ENCODE measurements at places on chromosomes 12 and 14.

DNA sequence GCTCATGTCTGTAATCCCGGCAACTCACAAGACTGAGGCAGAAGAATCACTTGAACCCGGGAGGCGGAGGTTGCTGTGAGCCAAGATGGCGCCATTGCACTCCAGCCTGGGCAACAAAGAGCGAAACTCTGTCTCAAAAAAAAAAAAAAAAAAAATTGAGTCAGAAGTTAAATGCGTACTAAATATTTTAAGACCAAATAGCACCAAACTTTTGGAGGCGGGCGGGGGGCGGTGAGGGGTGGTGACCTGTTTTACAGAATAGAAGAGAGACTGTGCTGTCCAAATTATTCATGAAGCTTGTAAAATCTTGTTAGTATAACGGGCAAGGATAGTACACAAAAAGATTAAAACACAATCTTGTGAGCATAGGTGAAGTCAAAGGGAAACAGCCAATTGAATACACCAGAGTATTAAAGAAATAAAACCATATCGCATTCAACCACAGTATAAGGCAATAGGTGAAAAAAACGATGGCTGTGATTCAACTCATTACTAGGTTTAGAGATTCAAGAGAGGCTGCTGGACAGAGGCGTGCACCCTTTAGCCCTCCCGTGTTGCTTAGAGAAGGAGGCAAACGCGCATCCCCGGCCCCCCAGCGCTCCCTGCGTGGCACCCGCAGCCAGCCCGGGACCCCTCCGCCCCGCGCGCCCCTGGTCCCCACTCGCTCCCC is 571 bp downstream of the ZNF891 start:
- DNase-seq: no peak

DNA sequence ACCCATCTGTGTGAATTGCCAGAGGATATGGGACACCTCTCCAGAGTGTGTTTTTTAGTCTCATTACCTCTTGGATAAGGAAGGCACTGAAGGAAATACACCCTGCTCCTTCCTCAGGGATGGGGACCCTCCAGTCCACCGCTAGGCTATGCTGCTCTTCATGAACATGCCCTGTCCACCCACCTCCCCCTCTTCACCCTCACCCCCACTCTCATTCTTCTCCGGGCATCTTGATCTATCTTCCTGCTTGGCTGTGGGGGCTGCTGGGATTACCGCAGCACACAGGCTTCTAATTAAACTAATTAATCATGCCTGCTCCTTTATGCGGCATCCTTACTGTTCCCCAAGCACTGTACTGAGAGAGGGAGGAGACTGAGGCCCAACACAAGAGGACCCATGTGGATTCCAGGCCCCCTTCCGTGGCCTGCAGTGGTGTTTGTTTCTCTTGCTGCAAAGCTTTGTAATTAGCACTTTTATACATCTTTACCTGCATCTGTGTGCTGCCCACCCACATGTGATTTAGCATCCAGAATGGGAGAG is 7.6 kb upstream of the PDE1B start:
- no peak for DNase-seq

- DNase-seq: no peak
Measured at GRCh38 chr12:109760930-109761921, 47.6 kb downstream of the FAM222A start.

GRCh38 chr12:108633534-108634248 is at the start of gene SELPLG:
Gene SELPLG (minus strand): TSS chr12:108633894. CDS start chr12:108624307, 9,587 bp downstream.
- DNase-seq: no peak

- no peak for DNase-seq
Measured at GRCh38 chr12:99231031-99231430, 416.5 kb upstream of the GARIN6 start.

GRCh38 chr12:112413855-112414625 is 4.6 kb upstream of the RPL6 start:
- DNase-seq: no peak

DNA sequence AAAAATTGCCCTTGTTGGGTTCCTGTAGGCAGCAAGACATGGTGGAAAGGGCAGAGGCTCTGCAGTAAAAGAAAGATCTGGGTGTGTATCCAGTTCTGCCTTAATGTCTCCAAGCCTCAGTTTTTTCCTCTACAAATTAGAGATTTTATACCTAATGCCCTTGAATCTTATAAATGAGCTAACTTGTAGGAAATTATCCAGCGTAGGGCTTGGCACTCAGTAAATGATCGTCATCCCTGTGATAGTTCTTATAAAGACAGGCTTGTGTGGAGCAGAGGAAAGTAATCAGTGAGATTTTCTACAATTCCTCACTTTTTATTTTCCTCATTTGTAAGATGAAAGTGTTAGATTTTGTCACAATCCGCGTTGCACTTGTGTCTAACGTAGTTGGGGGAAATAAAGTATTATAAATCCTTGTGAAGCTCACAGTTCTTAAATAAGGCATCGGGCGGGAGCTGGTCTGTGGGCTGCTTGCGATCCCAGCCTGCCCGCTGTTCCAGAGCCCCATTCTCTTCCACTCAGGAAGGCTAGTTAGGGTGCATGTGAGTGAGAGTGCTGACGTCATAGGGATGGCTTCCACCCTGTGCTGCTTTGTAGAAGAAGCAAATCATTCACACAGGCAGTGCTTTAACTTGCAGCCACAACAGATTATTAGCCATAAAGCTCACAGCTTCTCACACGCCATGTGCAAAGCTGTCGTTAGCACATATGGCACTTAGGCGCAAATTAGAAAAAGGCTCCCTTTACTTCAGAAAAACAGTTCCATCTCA is 87.6 kb downstream of the EML1 start:
- no peak for DNase-seq

DNA sequence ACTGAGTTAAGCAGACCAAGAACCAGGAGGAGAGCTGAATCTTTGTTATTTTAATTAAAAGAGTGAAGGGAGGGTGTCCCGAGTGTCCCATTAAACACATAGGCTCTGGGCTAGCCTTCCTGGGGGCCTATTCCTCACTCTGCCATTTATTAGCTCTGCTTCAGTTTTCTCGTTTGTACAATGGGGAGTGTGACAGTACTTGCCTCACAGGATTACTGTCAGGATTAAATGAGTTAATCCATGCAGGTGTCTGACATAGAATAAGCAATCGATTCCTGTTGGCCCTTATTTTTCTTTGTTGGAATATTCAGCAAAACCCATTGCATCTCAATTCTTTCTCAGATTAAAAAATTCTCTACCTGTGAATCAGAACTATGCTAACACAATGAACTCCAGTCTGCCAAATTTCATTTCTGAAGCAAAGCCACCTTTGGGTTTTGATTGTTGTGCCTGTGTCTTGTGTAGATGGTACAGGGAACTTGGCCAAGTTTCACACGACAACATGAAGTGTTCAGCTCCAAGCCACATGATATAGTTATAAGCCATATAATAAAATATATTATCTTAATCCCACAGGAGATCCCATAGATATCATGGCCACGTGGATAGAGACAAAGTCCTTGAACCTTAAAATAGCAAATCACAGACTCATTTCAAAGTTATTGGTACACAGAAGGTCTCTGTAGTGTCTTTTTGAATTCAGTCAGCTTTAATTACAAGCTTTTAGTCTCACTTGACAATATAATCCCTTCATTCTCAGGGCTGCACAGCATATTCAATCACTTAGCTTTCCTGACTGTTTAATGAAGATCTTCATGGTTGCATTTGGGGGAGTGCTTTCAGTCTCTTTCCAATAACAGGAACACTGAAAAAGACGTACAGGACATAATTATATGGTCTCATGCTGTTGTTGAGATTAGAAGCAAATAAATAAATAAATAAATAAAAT is 34.4 kb upstream of the CRY1 start:
- DNase-seq: no peak

DNA sequence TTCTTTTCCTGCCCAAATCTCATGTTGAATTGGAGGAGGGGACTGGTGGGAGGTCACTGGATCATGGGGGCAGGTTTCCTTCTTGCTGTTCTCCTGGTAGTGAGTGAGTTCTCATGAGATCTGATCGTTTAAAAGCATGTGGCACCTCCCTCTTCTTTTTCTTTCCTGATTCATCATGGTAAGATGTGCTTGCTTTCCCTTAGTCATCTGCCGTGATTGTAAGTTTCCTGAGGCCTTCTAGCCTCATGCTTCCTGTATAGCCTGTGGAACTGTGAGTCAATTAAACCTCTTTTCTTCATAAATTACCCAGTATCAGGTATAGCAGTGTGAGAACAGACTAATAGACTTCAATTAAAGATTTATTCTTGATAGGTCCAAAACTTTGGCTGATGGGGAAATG is 83.5 kb downstream of the CAND1 start:
- no peak for DNase-seq

- DNase-seq: no peak
Measured at GRCh38 chr12:3542911-3543310, 51.9 kb downstream of the PRMT8 start.

DNA sequence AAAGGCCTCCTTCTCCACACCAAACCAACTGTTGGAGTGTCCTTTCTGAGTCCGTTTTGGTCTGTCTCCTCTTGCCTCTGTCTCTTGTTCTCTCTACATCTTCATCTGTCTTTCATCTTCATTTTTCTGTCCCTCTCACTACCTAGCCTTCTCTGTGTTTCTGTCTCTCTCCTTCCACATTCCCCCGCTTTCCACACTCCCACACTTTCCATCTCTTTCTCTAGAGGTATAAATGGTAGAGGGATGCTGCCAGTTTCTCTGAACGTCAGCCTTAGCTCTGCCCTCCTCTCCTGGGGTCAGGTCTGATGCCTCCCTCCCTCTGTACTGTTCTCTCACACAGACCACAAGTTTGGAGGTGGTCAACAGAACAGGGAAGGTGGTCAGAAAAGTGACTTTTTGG is 42.9 kb downstream of the SMUG1 start:
- no peak for DNase-seq

DNA sequence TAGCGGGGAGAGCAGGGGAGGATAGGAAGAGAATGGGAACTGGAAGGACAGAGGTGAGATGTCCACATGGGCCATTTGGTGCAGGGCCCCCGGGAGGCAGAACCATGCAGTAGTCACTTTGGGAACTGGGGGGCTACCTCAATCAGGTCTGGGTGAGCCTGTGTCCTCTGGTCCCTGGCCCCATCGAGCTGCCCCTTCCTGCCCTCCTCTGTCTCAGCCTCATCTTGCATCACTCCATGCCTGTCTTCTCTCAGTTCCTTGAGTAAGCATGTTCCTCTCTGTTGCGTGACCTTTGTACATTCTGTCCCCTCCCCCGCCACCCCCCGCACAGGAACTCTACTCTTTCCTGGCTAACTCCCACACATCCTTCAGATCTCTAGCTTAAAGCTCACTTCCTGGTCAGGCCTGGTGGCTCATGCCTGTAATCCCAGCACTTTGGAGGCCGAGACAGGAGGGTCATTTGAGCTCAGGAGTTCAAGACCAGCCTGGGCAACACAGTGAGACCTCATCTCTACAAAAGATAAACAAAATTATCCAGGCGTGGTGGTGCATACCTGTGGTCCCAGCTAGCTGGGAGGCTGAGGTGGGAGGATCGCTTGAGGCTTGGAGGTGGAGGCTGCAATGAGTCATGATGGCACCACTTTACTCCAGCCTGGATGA is 23.2 kb downstream of the FOS start:
- DNase-seq: no peak

- DNase-seq: no peak
Measured at GRCh38 chr14:93935213-93935612, 8.1 kb downstream of the FAM181A start.

DNA sequence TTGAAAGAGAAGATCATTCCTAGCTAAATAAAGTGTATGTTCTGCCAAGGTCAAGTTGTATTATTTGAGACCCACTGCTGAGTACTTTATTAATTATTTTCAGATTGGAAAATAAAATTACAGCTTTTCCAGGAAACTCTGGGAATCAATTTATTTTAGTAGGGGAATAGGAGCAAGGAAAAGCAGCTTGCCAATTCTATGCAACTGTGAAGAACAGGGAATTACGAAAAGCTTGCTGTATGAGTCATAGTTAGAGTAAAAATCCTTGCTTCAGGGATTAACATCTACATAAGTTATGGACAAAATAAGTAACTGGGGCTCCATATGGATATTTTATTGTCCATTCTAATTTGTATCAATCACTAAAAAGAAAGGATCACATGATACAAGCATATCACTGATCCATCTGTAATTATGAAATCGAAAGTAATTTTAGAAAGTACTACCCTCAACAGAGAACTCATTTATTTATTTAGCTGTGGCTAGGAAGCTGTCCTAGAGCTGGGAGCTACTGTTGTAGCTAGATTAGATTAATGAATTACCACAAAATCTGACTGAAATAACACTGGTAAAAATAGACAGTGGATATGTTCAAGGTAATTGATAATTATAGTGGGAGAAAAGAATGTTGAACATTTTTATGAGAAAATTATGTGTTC is 303.5 kb upstream of the NPAS3 start:
- no peak for DNase-seq

DNA sequence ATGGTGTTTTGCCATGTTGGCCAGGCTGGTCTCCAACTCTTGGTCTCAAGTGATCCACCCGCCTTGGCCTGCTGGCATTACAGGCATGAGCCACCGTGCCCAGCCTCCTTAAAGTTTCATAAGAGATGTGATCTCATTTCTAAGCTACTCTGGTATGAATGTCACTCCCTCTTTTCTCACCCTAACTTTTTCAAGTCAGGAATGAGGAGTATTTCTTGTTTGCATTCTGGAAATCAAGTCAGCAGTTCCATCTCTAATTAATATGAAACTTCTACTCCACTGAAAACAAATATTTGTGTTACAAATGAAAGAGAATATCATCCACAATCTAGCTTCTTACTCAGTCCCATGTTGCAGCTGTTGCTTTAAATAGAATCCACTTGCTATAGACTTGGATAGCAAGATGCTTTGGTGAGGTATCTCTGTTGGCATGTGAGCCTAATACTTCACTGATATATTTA is 61.3 kb downstream of the ARF6 start:
- peak; percentile 38 for DNase-seq

- DNase-seq: no peak
Measured at GRCh38 chr14:59292921-59293534, 104.6 kb downstream of the DAAM1 start.

DNA sequence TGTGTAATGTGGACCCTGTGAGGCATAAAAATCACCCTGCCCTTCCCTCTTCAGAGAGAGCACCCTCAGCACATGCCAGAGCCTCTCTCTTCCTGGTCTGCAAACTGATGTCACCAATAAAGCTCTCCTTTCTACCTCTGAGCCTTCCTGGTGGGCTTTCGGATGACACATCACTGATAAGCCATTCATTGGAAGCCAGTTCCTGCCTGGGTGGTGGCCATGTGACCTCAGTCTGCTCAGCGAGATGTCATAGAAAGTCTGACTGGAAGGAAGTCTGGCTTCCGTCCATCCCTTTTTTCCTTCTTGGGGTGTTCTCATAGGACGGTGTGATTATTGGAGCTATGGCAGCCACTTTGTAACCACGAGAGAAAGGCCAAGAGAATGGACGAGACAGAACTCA is 95.7 kb downstream of the PIWIL1 start:
- DNase-seq: no peak
